ENCODE measurements at places on chromosomes 6 and 20.

GRCh38 chr6:125834348-125834747, 43.6 kb downstream of the NCOA7 start:
- DNase-seq = no peak

- no peak for DNase-seq
These were observed 46.6 kb downstream of the AGPAT4 start for GRCh38 chr6:161227004-161227960.

DNA sequence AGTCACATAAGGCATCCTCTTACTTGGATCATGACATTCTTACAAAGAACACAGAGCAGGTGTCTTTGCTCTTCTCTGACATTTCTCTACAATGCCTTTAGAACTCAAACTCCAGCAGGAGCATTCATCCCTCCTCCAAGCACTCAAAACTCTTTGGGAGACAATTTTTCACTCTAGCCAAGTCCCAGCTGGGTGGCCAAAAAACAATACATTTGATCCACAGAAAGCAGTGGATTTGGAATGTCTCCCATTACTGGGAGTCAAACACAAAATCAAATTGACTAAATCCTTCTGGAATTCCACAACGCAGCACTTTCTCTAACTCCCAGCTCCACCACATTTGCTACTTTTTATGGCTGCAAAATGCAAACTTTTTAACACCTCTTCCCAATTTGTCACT, 108.6 kb upstream of the VGLL2 start:
- no peak for DNase-seq

- no peak for DNase-seq
These were observed 65.8 kb upstream of the PTCHD4 start for GRCh38 chr6:48176645-48177308.

- DNase-seq = no peak
These were observed 70.9 kb downstream of the ARID1B start for GRCh38 chr6:156848123-156848522.

- no peak for DNase-seq
These were observed 291.2 kb downstream of the ESR1 start for GRCh38 chr6:152098683-152099082.

DNA sequence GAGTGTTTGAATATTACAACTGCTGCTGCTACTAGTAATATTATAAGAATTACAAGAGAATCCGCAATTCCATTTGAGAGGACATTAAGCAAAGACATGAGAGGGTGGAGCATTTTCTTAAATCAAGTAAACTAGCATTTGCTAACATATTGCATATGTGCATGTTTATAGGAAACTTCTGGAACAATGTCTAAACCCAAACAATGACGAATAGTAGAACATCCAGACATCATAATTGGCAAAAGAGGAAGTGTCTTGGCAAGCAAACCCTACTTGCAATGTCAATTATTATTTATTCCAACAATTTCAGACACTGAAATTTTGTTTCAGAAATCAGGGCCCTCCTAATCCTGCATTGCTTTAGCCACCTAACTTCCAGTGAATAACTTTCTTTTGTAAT, 1155.3 kb upstream of the GJE1 start:
- DNase-seq = no peak

DNA sequence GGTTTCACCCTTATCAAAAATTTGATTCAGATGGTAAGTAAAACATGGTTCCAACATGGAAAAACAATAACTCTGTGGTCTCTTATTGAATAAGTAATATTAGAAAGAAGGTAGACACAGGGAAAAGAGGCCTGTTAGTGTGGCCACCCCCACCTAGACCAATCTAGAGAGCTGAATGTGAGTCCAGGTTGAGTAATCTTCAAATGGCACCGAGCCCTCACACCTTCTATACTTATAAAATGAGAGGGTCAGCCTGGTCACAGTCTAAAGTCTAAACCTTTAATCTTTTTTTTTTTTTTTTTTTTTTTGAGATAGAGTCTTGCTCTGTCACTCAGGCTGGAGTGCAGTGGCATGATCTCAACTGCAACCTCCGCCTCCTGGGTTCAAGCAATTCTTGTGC, 6.9 kb downstream of the FAM184A start:
- peak; percentile 7 for DNase-seq

DNA sequence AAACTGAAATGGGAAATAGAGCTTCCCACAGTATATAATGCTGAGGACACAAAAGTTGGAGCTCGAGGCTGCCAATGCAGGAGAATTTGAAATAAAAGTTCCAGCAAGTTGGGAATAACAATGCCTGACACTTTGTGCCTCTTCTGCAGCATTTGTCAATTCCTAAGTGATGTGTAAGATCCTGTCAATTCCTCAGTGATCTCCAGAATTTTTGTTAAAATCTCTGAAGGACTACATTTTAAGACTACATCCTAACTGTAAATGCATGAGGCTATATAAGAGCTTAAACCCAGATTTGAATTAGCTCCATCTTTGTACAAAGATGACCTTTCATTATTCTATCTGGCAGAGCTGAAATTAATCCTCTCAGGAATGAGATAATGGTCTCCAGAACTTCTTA, 208.2 kb downstream of the COL12A1 start:
- DNase-seq = no peak
